Inflammatory macrophage treated with lipopolysaccharide for 4 hours (primary cell): ENCODE measurements at places on chromosomes 7 and 10.
A peak's percentile ranks its signal among the peaks of the same experiment; 100 is the strongest.

DNA sequence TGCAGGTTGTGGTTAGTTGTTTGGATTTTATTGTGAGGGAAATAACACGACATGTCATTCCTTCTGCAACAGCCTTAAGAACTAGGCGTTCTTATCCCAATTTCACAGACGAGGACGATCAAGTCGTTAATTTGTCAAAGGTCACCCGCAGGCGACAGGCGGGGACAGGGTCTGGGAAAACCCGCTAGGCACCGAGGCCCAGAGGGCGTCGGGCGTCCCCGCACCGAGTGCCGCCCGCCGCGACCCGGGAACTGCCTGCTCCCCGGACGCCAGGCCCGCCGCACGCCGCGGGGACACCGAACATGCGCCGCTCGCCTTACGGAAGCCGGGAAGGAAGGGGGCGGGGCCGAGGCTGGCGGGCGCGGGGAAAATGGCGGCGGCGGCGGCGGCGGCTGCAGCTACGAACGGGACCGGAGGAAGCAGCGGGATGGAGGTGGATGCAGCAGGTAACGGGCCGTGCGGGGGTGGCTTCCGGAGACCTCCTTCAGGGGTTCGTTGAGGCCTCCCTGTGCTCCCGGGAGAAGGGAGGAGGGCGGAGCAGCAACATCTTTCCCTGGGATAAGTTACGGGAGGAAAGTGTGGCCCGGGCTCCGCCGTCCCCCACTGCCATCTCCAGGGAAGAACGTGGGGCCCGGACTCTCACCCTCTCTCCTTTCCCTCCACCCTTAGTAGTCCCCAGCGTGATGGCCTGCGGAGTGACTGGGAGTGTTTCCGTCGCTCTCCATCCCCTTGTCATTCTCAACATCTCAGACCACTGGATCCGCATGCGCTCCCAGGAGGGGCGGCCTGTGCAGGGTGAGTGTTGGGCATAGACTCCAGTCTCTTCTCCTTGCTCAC lies at the start of gene COPS6:
COPS6 (plus strand) TSS at position 349 of the 837 bp plus-strand sequence; CDS start at position 371, 22 bp downstream.
- DNase-seq = peak; percentile 78

- no peak for DNase-seq
These were observed 7.6 kb upstream of the ADAMTS14 start for GRCh38 chr10:70664702-70665195.

DNA sequence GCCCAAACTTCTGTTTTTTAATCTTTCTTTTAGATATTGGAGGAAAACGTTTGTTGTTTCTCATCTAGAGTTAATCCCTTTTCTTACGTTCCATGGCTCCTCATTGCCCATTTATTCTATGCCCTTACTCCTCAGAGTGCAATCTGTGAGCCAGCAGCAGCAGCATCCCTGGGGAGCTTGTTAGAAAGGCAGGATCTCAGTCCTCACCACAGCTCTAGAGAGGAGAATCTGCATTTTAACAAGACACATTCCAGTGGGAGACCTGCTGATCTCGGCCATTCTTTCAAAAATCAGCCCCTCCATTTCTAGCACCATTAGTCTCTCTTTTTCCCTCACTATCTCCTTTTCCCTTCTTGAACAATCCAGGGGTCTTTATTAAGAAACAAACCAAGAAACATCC lies 84.4 kb upstream of the NOBOX start:
- no peak for DNase-seq

DNA sequence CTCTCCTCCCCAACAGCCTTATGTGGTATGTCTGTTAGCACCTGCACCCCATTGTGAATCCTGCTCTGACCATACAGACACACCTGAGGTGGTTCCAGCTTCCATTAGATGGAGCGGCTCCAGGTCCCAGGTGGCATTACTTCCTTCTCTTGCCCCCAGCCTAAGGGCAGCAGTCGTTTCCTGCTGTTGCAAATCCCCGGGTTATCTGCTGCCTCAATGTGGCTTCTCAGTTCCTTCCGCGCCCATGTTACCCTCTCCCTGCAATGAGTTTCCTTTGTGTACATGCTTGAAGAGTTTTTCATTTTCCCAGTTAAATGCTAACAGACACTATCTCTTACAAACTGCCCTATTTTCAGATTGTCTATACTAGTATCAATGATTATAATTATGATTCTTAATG lies 62.8 kb upstream of the PRKCQ start:
- no peak for DNase-seq

DNA sequence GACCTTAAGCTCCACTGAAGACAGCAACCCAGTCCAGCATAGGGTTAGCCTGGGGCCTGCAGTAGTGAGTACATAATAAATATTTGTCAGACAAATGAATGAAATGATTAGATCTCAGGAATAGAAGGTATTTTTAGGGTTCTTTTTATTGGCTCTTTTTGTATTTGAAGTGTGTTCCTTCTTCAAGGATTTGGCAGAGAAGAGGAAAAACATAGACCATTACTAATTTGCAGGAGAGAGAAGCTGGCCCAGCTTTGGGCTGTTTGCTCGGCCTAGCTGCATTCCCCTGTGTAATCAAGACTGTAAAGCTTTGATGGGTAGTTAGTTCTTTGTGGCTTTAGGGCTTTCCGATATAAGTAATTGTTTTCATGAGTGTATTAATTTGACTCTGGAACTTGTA lies 64.2 kb downstream of the CNNM2 start:
- no peak for DNase-seq

GRCh38 chr7:149869867-149870266 lies 3.9 kb upstream of the ATP6V0E2 start:
- DNase-seq = no peak
